ENCODE measurements at places on chromosomes 5 and 9.

GRCh38 chr9:68763104-68763503 lies 58.1 kb downstream of the PIP5K1B start:
- DNase-seq, result no peak

- no peak for DNase-seq
Measured at GRCh38 chr5:39355324-39355723, 9.0 kb downstream of the C9 start.

- no peak for DNase-seq
Measured at GRCh38 chr5:126680191-126680817, 79.6 kb downstream of the PHAX start.

DNA sequence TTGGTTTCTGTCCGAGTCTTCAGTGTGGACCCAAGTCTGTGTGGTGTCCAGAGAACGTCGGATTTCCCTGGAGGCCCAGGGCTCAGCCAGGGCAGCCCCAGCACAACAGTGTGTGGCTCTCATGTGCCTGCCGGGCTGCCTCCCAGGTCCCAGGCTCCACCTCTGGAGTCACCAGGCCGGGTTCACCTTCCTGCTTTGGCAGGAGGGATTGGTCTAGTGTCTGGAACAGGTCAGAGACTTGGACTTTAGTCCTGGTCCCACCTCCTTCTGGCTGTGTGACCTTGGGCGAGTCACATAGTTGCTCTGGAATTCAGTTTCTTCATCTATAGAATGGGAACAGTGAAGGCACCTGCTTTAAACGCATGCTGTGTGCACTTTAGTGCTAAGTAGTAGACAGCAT lies 3.2 kb downstream of the DOLPP1 start:
- DNase-seq, result no peak

- DNase-seq, result no peak
Measured at GRCh38 chr9:94277885-94278536, 18.9 kb downstream of the ZNF169 start.

GRCh38 chr9:36092509-36093215 lies 43.9 kb upstream of the GLIPR2 start:
- no peak for DNase-seq

DNA sequence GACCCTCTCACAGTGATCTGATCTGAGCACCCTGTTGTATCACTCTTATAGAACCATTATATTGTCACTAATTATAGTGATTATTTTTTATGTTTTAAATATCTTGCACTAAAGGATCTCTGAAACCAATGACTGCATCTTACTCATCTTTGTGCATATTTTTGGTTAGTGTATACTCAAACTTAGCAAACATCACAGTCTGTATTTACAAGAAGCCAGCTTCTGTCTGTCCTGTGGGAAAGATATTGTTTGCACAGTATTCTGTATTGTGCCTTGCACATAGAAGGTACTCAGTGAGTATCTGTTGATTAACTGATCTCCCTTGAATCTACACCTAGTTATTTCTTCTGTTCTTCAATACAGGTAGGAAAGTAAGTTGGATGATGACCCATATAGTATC lies 131.5 kb downstream of the PAM start:
- no peak for DNase-seq

GRCh38 chr9:95726756-95727155 lies 148.7 kb upstream of the ERCC6L2 start:
- no peak for DNase-seq

- no peak for DNase-seq
Measured at GRCh38 chr9:110850401-110851135, 182.0 kb downstream of the MUSK start.

DNA sequence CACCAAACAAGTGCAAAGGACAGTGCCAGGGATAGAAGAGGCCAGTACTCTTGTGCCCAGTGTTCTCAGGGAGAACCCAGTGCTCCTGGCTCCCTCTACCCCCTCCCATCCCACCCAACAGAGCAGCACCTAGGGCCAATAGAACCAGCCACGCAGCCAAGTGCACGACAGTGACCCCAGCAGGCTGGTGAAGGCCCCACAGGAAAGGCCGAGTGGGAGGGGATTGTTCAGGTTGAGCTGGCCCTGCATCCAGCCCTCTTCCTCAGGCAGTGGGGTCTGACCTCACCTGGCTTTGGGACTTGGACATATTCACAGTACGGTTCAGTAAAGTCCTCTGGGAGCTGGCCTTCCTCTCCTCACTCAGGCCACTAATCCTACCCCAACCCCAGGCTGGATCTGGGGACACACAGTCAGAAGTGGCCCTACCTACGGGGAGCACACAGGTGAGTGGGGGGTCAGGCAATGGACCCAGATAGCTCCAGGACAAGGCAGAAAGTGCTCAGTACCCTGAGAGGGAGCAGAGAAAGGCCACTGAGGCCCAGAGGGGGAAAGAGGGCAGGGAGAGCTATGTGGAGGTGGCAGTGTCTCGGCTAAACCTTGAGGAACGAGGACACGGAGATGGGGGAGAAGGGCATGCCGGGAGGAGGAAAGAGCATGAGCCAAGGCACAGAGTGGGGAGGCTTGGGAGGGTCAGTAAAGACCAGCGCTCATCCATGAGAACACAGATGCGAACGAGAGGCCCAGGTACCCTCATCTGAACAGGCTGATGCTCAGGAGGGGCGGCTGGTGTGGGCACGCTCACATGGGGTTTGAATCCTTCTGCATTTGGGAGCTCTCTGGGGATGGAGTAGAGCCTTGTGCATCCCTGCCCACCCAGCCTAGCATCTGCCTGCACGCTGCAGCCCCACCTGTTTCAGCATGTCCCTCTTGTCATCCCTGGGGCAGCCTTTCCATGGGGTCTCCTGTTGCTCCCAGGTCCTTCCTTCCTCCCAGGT lies 25.6 kb downstream of the POLR1E start:
- no peak for DNase-seq

DNA sequence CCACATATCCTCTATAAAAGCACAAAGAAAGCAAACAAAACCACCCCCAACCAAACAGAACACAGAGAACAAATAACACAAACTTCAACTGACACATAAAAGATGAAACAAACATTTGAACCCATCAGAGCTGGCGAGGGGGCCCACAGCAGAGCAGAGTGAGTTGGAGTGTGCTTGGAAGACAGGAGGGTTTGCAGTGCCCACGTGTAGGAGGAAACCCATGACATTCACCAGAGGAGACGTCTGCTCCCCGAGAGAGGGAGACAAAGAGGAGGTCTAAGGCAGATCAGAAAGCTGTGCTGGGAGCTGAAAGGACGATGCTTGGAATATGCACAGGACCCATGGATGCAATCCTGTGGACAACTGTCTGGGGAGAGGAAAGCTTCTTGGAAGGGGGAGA lies 27.0 kb downstream of the MRPL36 start:
- DNase-seq, result no peak

DNA sequence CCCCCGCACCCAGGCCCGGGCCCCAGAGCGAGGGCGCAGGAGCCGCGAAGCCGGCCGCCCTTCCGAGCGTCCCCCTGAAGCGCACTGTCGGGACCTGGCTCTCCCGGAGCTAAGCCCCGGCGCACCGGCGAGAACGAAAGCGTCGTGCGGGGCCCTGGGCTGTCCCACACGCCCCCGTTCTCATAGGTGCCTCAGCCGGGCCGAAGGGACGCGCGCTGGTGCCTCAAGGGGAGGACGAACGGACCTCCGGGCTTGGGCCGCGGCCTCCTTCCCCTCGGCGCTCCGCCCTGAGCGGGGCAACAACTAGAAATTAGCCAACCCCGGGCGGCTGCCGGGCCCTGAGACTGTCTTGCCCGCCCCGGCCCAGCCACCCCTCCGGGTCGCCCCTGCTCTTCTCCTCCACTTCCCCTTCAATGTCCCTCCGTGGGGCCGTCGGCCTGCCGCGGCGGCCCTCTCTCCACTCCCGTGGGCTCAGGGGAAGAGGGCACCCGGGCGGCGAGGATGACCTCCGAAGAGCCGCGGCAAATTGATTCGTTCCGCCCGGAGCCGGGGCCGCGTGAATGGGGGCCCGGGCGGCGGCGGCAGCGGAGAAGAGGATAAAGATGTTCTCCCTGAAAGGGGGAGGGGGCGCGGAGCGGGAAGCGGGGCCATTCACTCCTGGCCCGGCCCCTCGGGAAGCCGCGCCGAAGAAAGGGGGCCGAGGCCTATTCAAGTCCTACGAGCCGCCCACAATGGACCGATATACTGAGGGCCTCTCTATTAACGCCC lies 3.5 kb upstream of the PRDM12 start:
- DNase-seq, result peak; percentile 82

GRCh38 chr9:82939451-82939850 lies 123.5 kb downstream of the RASEF start:
- peak; percentile 69 for DNase-seq

DNA sequence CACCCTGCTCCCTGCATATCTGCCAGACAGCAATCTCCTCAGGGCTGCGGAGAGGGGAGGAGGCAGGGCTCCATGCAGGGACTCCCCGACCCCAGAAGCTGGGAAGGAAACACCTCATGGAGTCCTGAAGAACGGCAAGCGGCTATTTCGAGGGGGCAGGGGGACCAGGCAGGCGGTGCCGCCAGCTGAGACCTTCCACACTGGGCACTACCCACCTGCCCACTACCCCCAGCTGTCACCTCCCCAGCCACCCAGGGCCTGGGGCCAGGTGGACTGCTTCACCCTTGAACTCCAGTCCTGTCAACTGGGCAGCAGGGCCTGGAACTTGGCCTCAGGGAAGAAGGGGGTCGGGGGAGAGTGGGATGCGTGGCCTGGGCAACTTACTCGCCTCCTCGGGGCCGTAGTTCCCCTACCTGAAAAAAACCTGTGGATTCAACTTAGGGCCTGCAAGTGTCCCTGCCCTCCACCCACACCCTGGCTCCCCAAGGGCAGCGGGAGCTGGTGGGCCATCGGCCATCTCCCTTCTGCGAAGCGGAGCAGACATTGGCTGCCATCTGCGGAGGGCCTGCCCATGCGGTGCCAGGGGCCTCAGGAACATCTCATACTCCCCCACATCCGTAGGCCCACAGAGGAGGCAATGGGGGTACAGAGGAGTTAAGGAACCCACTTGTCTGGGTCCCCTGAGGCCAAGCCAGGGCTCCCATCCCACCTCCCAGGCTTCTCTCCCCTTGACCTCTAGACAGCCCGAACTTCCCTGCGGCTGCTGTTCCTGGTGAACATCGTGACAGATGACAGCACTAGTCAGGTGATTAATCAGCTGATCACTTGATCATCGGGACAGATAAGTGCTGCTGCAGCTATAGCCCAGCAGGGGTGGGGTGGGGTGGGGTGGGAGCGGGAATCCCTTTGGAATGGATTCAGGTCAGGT lies 18.5 kb upstream of the RALGDS start:
- no peak for DNase-seq

DNA sequence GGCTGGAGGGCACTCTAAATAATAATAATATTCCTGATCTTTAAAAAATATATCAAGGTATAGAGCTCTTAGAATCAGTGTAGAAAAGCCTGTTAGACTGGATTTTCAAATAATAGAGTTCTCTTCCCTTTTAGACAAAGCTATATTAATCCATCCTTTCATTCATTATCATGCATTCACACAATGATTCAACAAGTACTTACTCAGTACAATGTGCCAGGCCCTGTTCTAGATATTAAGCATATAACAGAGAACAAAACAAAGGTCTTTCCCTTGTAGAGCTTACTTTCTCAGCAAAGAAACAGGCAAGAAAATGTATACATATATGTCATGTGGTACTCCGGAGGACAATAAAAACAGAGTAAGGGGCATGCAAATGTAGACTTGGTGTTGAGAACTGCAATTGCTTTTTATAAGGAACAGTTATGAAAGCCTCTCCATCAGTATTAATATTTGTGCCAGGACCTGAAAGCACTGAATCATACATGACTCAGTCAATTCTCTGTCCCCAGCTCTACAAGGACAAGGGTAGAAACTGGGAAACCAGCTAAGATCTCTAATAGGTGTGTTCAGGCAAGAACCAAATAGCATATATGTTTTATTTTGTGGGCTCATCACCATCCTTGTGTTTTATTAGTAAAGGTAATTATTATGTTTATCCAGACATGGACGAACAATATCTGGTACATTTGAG lies 72.2 kb downstream of the PIP5K1B start:
- DNase-seq, result no peak

DNA sequence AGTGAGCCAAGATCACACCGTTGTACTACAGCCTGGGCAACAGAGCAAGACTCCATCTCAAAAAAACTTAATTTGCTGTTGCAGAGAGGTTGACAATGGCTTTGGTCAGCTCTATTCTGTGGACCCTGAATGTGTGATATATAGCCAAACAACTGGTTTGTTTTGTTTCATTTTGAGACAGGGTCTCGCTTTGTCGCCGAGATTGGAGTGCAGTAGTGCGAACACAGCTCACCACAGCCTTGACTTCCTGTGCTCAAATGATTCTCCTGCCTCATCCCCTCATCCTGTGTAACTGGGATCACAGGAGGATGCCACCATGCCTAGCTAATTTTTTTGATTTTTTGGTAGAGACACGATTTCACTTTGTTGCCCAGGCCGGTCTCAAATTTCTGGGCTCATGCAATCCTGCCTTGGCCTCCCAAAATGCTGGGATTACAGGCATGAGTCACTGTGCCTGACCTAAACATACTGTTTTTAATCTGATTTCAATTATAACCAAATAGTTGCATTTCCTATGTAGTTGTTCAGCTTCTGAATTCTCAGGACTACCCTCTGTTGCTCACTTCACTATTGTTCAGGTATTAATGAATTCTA lies 9.8 kb downstream of the RNF183 start:
- no peak for DNase-seq

GRCh38 chr9:110619831-110620230 lies 40.3 kb upstream of the SVEP1 start:
- no peak for DNase-seq

DNA sequence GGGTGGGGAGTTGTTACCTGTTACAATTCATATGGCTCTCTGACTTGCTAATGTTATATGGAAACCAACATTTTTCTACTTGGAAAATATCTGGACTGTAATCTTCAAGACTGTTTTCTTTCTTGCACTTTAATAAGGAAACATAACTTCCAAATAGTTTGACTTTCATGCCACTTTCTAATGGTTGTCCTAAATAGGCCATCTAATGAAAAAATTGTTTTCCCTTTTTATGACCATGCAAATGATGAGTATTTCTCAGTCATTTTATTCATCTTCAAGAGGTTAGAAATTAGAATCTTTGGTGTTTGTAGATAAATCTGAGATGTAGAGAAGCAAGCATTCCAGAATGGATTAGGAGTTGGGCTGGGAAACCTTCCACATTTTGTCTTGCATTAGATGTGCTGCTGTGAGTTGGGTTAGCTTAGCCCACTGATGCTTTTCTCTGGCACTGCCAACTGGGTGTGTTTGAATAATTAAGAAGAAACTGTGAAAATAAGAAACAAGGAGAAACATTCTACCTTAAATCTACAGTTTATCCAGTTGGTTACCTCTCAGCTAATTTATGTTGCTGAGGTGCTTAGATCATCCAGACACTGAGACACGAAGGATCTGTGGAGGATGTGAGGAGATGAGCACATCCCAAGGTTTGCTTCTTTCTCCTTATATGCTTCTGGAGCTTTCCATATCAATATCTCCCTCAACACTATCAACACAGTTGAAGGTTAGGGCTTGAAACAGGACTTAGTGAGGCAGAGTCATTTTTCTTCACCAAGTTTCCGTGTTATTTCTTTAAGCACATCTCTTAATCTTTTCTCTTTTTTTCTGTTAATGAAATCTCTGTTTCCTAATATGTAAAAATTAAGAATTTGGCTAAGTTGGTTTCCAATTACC lies 2.7 kb downstream of the RASGRF2 start:
- DNase-seq, result no peak

Measured in upper lobe of left lung (tissue), 6 donors.